ENCODE measurements at places on chromosomes 1 and 21.
A peak's percentile ranks its signal among the peaks of the same experiment; 100 is the strongest.

DNA sequence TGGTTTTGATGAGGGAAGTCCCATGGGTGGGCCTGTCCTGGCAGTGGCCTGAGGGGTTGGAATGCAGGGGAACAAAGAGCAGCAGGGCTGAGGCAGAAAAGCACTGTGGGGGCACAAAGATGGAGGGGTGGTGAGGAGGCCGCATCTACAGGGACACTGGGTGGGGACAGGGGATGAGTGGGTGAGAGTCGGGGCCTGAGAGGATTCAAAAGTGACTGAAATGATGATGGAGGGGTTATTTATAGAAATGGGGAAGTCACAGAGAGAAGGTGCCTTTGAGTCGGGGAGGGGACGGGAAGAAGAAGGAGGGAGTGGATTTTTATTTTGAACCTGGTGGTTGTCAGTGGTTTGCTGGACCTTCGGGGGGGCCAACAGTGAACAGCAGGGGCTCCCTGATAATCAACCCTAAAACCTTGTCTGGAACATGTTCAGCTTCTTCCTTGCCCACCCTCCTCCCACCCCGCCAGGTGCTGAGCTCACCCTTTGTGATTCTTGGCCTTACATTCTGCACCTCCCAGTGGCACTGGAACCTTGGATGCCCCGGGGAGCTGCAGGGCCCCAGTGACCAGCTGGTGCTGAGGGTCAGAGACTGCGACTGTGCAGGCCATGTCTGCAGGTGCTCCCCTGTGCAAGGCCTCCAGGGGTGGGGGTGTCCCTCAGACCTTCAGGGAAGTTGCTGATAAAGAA lies 42.9 kb downstream of the IER5 start:
- DNase-seq, result peak; percentile 39

GRCh38 chr1:48469616-48470480 lies 2.2 kb downstream of the SPATA6 start:
- peak; percentile 76 for DNase-seq

DNA sequence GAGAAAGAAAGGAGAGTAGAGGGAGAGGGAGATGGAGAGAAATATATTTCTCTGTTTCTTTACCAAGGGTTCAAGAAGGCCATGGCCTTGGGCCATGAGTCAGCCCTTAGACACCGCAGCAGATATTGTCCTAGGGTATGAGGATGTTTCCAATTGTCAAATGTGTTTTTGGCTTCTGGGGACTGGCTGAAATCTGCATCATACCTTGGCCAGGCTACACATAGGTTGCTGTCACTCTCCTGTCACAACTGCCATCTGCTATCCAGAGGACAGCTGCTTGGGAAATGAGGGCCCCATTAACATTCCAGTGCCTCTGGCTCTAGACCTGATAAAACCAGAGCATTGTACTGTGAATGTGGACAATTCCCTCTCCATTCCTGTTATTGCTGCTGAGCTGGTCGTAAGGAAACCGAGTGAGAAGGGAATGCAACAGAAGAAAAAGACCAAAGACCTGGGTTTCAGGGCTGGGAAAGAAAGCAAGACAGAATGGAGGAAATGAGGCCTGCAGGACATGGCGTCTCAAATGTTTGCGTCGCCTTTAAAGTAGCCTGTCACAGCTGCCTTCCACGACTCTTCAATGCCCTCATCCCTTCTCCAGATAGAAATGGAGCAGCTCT lies 8.8 kb upstream of the PIGC start:
- no peak for DNase-seq

DNA sequence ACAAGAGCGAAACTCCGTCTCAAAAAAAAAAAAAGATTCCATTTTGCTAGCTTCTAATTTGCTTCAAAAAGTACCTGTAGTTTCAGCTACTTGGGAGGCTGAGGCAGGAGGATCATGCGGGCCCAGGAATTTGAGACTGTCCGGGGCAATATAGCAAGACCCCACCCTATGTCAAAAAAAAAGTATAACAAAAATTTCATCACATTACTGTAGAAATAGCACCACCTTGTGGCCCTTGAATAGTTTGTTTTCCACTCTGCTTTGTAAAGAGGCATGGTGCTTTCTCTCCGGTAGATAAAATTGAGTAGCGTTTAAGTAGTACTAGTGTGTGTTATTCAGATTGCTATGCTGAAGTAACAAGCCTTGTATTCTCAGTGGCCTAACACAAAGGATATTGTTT lies 18.2 kb upstream of the MSTO1 start:
- peak; percentile 80 for DNase-seq

DNA sequence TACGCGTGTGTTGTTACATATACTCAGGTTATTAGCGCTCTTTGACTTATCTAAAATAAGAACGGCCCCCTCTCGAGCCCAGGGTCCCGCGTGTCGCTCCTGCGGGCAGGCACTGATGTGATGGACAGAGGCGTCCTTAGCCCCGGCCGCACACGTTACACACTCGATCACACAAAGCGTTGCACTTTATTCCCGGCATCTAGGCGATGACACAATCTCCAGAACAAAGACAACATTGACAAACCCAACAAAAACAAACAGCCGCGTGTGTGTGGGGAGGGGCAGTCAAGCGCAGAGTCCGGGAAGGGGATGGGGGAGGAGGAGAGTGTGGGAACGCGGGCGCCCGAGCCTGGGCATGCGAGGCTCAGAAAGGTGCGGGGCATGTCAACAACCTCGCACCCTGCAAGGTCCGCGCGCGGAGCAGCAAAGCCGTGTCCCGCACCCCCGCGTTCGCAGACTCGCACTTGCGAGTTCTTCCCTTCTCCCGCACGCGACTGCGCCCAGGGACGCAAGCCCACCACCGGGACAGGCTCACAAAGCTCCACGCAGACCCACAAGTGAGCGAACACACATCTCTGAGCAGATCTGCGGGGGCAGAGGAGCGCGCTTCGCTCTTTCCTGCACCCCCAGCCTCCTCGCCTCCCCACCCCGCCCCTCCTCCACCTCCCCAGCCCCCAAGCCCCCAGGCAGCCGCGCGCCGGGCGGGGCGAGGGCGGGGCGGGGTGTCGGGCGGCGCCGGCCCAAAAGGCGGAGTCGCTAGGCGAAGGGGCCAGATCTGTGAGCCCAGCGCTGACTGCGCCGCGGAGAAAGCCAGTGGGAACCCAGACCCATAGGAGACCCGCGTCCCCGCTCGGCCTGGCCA lies at the start of gene EFNA1:
TSS of gene EFNA1 (plus strand) at position 772 of the 862 bp plus-strand sequence. CDS start 102 bp downstream, outside the sequence.
- no peak for DNase-seq

GRCh38 chr1:168295411-168296114 lies 14.9 kb downstream of the TBX19 start:
- no peak for DNase-seq

- no peak for DNase-seq
Measured at GRCh38 chr21:31546443-31547170, 112.9 kb upstream of the SOD1 start.

- no peak for DNase-seq
Measured at GRCh38 chr1:157497284-157497683, 55.0 kb downstream of the FCRL5 start.

GRCh38 chr1:98792123-98792522 lies 130.6 kb downstream of the SNX7 start:
- no peak for DNase-seq

GRCh38 chr1:109924316-109924715 lies 13.7 kb downstream of the CSF1 start:
- DNase-seq, result no peak

- DNase-seq, result no peak
Measured at GRCh38 chr1:173347282-173347818, 129.8 kb upstream of the PRDX6 start.

GRCh38 chr1:119569095-119569494 lies 62.1 kb downstream of the HSD3B1 start:
- DNase-seq, result no peak

Data from inflammatory macrophage treated with lipopolysaccharide for 1 hour (primary cell).